ENCODE measurements at places on chromosomes 5 and 9.

GRCh38 chr5:119269061-119269944, 86.5 kb upstream of the TNFAIP8 start:
- no peak for DNase-seq

DNA sequence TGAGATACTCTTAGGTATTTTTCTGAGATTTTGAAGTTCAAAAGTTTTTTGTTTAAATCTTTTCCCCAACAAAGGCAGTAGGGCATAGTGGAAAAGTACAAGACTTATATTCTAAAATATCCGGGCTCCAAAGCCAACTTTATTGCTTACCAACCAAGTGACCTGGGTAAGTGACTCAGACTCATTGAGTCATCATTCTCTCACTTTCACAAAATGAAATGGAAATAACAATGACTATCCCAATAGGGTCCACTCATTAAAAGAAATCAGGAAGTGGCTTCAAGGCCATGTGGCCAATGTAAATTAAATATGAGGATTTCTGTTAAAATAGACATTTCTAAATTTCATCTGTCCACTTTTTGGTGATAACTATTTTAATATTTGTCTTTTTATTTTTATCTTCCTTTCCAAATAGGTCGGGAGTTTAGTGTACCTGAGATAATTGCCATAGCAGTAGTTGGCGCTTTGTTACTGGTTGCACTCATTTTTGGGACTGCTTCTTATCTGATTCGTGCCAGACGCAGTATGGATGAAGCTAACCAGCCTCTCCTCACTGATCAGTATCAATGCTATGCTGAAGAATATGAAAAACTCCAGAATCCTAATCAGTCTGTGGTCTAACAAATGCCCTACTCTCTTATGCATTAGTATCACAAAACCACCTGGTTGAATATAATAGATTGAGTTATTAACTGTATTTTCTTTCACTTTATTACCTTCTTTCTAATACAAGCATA, 15.5 kb downstream of the TYRP1 start:
- DNase-seq = no peak

DNA sequence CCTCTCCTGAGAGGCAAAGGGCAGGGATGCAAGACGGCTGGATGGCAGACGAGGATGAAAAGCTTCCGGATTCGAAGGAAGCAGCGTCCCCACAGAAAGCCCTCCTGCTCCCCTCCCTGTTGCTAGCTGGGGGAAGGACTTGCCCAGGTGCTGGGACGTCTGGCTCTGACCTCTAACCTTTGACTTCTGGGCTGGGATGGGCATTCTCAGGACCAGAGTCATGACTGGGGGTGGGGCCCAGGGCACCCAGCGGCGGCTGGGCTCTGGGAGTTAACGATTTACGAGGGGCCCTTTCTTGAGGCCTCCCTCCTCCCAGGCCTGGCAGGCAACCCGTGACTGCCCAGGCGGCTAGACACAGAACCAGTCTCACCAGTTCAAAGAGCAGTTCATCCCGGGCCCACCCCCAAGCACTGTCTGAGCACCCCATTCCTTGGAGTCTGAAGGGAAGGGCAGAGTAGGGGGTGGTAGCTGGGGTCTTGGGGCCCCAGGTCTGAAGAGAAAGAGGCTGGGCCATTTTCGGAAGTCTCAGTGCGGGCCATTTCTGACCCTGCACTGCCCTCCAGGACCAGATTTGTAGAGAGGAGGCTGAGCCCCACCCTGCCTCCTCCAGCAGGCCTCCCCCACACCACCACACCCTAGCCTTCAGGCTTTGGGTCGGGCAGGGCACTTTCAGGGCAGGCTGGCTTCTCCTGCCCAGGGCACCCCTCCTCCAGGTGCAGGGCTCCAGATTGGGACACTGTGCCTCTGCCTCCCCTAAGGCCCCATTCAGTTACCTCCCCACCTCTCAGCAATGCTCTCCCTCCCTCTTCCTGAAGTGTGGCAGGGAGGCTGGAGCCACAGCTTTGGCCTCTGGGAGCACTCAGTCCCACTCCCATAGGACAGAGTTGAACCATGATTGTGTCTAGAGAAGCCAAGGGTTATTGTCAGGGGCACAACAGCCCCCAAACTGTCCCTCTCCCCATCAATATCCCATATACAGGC, 5.0 kb upstream of the CXXC5 start:
- no peak for DNase-seq

DNA sequence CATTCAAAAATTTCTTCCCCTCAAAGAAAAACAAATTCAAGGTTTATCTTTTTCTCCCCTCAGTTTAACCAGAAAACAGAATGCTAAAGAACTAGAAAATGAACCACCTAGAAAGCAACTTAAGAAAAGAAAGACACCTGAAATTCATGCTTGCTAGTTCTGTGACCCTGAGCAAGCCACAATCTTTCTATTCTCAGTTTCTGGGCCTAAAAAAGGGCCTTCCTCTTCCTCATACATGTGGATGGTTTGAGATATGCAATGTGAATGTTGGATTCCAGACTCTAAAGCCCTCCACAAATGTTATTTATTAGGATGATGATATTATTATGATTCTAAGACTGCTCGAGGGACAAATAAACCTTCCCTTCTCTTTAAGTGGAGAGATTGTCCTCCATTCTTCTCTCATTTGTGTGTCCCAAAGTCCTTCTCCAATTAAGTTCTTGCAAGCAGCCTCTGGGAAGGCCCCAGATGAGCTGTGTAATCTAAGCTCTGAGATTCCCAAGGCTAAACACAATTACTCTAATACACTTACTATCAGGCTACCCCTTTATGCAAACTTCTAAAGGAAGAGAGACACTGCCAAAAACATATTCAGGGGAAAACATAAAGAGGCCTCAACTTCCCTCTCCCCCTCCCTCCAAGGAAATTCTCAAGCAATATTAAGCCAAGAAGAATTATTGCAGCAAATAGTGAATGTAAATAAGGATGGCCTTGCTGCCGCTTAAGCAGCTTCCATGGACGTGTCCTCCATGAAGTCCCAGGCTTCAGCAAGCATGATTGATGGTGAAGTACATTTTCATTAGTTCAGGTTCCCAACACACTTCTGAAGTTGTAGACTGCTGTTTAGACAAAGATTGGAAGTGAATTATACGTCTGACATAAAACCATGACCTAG, 80.2 kb downstream of the PRKACG start:
- no peak for DNase-seq

GRCh38 chr5:113487781-113488644, at the start of gene MCC:
Gene MCC (minus strand): TSS chr5:113488453.
- no peak for DNase-seq

DNA sequence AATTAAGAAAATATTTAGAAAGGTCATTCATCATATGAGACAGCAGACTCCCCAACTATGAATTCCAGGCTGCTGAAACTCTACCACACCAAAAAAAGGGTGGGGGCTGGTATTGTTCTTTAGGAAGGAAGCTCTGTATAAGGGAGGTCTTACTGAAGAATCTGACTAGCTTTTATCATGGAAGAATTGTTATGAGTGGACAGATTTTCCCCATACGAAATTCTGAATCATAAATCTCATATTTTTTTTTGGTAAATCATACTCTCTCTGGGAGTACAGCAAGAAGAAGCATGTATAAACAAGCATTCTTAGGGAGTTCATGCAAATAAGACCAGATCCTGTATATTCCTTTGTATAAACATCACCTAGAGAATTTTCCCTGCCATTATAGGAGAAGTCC, 220.0 kb downstream of the SLC12A2 start:
- DNase-seq = no peak

GRCh38 chr5:173786286-173787187, 101.6 kb upstream of the CPEB4 start:
- DNase-seq = no peak

GRCh38 chr9:91001146-91001611, 199.6 kb downstream of the SYK start:
- DNase-seq = no peak

DNA sequence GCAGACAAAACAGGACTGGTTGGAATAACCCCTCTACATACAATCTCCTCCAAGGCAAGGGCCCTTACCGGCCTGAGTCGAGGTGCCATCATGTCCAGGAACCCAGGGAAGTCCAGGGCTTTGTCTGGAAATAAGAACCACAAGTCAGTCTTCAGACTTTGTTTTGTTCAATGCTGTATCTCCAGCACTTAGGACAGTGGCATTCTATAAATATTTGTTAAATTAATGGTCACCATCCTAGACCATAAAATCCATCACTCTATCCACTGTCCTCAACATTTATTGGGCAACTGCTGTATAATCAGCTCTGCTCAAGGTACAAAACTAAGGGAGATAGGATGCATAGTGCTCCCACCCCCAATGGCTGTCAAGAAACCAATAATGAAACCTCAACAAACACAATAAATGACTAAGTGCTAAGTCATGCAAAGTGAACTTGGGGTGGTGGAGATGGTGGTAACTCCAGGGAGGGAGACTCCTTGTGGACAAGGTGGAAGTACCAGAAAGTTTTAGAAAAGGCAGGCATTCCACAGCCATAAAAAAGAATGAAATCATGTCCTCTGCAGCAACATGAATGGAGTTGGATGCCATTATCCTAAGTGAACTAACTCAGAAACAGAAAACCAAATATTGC, 5.0 kb downstream of the RELL2 start:
- no peak for DNase-seq

DNA sequence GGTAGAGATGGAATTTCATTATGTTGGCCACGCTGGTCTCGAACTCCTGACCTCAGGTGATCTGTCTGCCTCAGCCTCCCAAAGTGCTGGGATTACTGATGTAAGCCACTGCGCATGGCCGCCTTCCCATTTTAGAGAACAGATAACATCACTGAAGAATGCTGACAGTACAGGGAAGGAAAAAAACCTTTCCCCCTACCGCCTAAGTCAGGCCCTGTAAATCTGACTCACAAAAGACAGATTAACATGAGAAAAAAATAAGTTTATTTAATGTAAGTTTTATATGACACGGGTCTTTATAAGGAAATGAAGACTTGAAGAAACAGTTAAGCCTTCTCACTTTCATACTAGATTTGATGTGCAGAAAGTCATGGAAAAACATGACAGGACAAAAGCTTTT, 227.2 kb upstream of the ZNF608 start:
- DNase-seq = no peak

- DNase-seq = no peak
These were observed 5.6 kb upstream of the CYSTM1 start for GRCh38 chr5:140169410-140169809.

- DNase-seq = no peak
These were observed 51.5 kb upstream of the SAP30L start for GRCh38 chr5:154394307-154394706.

- no peak for DNase-seq
These were observed 22.4 kb upstream of the PLPP1 start for GRCh38 chr5:55557123-55557522.

DNA sequence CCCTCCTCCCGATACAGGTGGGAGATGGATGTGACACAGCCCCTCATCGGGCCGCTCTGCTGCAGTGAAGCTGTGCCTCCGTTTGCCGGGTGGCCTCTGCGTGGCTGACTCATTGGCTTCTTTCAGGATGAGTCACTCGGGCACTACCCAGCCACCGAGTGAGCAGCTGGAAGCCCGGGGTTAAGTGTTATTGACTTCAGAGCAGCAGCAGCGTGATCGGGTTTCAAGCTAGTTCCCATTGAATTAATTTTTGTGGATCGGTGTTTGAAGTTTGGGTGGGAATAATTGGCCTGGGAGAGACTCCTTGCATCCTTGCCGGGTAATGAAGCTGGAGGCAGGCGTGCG, 266.4 kb upstream of the IRX4 start:
- no peak for DNase-seq

DNA sequence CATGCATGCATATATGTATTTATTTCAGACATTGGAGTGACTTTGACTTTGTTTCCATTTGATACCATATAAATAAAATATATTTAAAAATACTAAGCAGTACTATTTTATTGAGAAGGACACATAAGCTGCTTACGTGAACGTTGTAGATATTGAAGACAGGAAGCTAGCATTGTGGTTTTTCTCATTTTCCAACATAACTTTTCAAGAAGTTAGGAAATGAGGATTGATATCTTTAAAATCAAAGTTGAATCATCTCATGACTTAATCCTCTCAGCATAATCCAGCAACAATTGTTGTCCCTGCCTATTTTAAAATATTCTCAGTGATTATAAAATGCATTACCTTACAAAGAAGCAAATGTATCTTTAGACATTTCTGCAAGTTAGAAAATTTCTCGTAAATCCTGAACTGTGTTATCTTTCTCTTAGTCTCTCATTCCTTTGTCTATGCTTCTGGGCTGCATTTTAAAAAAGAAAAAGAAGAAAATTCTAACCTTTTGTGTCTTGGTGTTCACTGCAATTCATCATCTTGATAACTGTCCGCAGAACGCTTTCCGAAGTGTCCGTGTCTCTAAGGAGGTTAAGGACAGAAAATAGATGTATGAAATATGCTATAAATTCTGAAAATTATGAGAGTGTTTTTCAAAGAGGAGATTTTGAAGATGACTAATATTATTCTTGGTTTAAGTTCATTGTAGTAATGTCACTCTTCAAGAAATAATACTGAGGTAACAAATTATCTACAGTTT, 1089.9 kb upstream of the CDH6 start:
- DNase-seq = no peak

- no peak for DNase-seq
These were observed 220.0 kb downstream of the PDE4D start for GRCh38 chr5:59673438-59674058.

DNA sequence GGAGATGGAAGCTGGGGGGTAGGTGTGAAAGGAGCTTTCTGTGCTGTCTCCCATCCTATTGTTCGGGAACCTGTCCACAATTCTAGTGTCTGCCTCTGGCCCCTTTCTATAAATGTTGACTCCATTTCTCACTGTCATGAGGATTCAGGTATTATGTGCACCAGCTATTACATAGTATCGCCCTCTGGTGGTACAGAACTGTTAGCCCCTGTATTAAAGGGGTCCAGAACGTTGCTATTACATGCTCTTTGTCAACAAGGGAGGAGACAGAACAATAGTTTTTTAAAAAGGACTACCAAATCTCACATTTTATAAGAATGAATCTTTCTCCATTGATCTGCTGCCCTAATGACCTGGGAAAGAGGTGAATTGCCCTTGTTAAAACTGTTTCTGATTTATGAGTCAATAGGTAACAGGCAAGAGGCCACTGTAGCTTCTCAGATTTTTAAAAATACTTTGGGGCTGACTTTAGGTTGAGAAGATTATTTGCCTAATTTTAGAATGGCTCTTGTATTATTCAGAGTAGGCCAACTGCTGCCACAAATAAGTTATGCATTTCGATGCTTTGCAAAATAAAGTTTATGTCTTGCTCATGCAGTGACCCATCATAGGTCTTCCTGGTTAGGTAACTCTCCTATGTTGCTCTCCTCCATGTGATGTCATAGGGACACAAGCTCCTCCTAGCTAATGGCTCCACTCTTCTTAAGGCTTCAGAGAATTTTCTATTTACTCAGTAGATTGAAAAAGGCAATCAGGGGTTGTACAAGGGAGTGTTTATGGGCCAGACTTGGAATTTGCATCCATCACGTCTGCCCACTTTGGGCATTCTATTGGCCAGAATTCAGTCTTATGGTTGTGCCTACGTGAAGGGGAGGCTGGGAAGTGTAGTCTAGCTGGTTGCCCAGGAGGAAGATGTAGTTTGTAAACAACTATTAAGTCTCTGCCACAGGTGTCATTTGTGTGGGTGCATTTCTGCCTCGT, 20.8 kb downstream of the DCANP1 start:
- no peak for DNase-seq

GRCh38 chr9:116907989-116908388, 220.9 kb downstream of the TRIM32 start:
- no peak for DNase-seq
